Upper lobe of left lung (tissue), 6 donors: ENCODE measurements at places on chromosomes 7 and 10. TPM values are rescaled to one million over a fixed set of nuclear protein-coding genes. Genes with fewer than 3 reads are reported as not detected.

Gene TAF6
- total RNA-seq, result 50.6 TPM

GRCh38 chr10:86413046-86413728 lies 46.6 kb upstream of the GRID1 start:
- H3K4me1 ChIP-seq, result peaks cover 22% of the 10 kb centered on the region
- no peaks in the 10 kb centered on the region for H3K36me3 ChIP-seq
- H3K27me3 ChIP-seq, result no peaks in the 10 kb centered on the region
- H3K27ac ChIP-seq, result no peak overlapping the region
- no peak for DNase-seq
- no peak overlapping the region for H3K4me3 ChIP-seq

DNA sequence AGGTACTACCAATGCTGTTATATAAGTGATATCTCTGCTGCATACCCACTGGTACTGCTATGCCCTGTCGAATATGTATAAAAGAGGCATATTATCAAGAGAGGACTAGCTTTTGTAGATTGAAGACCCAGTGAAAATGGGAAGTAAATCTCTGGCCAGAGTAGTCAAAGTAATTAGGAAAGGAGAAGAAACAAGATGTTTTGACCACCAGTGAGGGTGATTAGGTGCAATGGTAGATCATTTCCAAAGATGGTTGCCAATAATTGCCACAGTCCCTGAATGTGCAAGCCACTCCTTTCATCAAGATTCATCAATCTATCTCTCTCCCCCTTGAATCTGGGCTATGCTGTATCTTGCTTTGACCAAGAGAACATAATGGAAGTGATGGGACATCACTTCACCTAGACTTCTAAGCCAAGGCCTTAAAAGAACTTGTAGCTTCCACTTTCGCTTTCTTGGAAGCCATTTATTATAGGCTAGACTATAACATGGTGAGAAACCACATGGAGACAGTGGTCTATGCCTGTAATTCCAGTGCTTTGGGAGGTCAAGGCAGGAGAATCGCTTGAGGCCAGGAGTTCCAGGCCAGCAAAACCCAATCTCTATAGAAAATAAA lies 52.6 kb upstream of the ST8SIA6 start:
- DNase-seq, result no peak
- H3K4me3 ChIP-seq, result no peak overlapping the region
- peaks cover 7% of the 10 kb centered on the region for H3K4me1 ChIP-seq
- H3K27ac ChIP-seq, result no peak overlapping the region
- H3K36me3 ChIP-seq, result no peaks in the 10 kb centered on the region
- no peaks in the 10 kb centered on the region for H3K27me3 ChIP-seq

- H3K4me1 ChIP-seq, result peaks cover 52% of the 10 kb centered on the region
- H3K4me3 ChIP-seq, result peak overlapping the region; percentile 91
- no peaks in the 10 kb centered on the region for H3K36me3 ChIP-seq
- no peak for DNase-seq
- H3K27me3 ChIP-seq, result no peaks in the 10 kb centered on the region
- H3K27ac ChIP-seq, result peak overlapping the region; percentile 98
These were observed 724 bp downstream of the CAPZA2 start for GRCh38 chr7:116862951-116863670.

DNA sequence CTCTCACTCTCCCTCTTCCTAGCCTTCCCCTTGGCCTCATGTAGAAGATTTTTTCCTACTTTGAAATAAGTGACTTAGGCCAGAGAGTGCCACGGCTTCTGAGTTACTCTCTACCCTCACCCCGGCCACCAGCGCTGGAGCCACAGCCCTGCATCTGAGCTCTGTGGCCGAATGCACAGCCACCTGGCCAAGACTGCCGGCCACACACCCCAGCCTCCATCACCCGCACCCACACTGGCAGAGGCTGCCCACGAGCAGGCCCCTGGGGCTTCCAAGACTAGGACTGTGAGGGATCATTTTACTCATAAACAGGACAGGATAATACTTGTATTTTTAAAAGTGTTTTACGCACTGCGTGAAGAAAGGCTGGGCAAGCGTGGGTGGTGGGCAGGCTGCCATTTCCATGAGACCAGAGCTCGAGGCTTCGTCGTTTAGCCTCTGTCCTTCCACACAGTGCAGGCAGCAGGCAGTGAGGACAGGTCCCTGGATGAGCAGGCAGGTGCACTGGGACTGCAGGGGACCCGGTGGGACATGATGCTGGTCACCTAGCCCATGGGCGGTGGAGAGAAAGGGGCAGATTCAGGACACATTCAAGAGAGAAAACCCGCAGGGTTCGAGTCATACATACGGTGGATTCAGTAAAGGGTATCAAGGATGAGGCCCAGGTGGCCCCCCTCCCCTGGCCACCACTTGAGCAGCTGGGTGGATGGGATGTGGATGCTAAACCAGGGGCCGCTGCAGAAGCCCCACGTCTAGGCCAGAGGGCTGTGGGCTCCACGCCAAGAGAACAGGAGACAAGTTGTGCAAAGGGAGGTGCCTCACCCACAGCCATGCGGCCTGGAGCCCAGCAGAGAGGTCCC lies 35.5 kb upstream of the RNF32 start:
- H3K4me1 ChIP-seq, result peaks cover 13% of the 10 kb centered on the region
- H3K27me3 ChIP-seq, result no peaks in the 10 kb centered on the region
- no peak overlapping the region for H3K4me3 ChIP-seq
- peak; percentile 51 for DNase-seq
- H3K36me3 ChIP-seq, result no peaks in the 10 kb centered on the region
- H3K27ac ChIP-seq, result no peak overlapping the region

DNA sequence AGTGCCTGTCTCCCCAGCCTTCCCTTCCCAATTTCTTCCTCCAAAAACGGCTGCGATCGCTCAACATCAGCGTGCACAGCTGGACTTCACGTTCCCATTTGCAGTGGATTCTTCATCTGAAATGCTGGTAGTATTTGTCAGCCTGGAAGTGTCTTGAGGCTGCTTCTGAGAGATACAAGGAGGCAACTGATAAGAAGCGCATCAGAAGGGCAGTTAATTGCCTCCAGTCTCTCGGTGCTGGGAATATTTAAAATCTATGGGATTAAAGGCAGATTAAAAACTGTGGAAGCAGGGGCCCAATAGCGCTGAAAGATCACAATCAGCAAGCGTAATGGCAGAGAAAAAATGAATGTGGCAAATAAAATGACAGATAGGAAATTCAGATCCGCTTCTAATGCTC lies 450.0 kb downstream of the GATA3 start:
- H3K4me3 ChIP-seq, result no peak overlapping the region
- no peaks in the 10 kb centered on the region for H3K27me3 ChIP-seq
- H3K36me3 ChIP-seq, result no peaks in the 10 kb centered on the region
- DNase-seq, result no peak

Gene RARRES2
- 226 TPM for total RNA-seq

Gene CYP3A5
- total RNA-seq, result 25.2 TPM

GRCh38 chr10:1392127-1392526 lies 335.9 kb downstream of the WDR37 start:
- no peaks in the 10 kb centered on the region for H3K27me3 ChIP-seq
- H3K4me3 ChIP-seq, result no peak overlapping the region

DNA sequence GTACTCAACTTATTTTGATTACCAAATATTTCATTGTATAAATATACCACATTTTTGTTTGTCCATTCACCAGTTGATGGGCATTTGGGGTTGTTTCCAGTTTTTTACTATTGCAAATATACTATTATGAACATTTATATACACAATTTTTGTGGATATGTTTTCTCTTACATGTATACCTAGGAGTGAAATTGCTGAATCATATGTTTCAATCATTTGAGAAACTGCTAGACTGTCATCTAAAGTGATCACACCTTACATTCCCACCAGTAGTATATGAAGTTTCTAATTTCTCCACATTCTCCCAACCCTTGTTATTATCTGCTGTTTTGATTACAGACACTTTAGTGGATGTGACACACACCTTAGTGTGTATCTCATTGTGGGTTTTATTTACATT lies 257.9 kb downstream of the ABCA13 start:
- no peak overlapping the region for H3K4me3 ChIP-seq
- H3K4me1 ChIP-seq, result no peaks in the 10 kb centered on the region
- DNase-seq, result no peak
- H3K36me3 ChIP-seq, result no peaks in the 10 kb centered on the region
- H3K27ac ChIP-seq, result no peak overlapping the region
- H3K27me3 ChIP-seq, result no peaks in the 10 kb centered on the region

Gene CFAP43
- 0.69 TPM for total RNA-seq

GRCh38 chr10:112370424-112370819 lies 3.5 kb upstream of the ACSL5 start:
- DNase-seq, result peak; percentile 79
- H3K4me3 ChIP-seq, result no peak overlapping the region
- no peaks in the 10 kb centered on the region for H3K36me3 ChIP-seq
- peak overlapping the region; percentile 81 for H3K27ac ChIP-seq

Gene KDM7A
- total RNA-seq, result 32.5 TPM

Gene RBM28
- total RNA-seq, result 20.1 TPM

GRCh38 chr7:116037401-116037800 lies 6.8 kb upstream of the TFEC start:
- H3K36me3 ChIP-seq, result no peaks in the 10 kb centered on the region
- no peak for DNase-seq
- no peak overlapping the region for H3K27ac ChIP-seq
- no peaks in the 10 kb centered on the region for H3K4me1 ChIP-seq
- H3K27me3 ChIP-seq, result no peaks in the 10 kb centered on the region

DNA sequence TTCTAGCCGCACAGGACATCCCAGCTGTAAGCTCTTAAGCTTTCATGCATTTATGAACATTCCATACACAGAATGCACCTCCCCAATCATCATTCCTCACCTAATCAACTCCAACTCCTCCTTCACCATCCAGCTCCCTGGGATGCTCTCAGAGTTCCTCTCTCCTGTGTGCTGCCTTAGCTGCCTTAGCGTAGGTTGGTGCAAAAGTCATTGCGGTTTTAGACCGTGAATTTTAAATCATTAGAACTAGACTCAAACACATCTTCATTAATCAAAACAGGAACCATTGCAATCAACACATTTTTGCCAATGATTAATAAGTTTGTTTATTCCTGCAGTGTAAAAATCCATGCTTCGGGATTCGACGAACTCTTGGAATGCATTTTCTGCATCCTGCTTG lies 159.9 kb upstream of the CDCA7L start:
- no peak overlapping the region for H3K4me3 ChIP-seq
- no peak for DNase-seq
- H3K4me1 ChIP-seq, result peaks cover 4% of the 10 kb centered on the region
- H3K27ac ChIP-seq, result no peak overlapping the region

DNA sequence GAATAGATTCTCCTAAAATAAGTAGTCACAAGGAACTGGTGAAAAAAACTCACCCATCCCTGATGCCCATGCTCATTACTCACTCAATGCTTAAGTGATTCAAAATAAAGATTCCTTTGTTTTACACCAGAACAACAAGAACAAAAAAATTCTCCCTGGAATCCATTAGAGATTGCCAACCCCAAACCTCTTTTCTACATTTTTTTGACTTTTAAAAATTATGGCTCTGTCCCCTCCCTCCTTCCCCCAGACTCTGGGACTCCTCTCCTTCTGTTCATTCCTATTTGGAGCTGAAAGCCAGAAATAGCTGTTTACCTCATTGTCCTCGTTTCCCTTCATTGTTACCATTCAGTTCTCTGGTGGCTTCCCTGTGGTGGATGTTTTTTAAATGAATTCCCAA lies 63.2 kb upstream of the FHIP2A start:
- H3K27ac ChIP-seq, result no peak overlapping the region
- H3K4me3 ChIP-seq, result no peak overlapping the region
- no peaks in the 10 kb centered on the region for H3K4me1 ChIP-seq
- no peak for DNase-seq

DNA sequence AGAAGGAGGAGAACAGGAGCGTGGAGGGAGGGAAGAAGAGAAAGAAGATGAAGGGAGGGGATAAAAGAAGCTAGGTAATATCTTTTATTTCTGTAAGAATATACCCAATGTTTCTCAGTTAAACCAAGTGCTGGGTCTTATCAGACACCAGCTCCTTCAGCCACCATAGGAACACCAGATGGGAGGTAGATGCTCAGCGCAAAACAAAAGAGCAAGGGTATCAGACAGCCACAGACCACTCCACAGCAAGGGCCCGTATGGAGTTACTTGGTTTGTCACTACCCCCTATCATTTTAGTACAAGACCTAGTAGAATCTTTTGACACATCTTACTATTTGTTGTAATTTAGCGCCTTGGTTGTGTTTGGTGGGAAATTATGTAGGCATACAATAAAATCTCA lies 65.9 kb upstream of the FAM133B start:
- H3K4me1 ChIP-seq, result no peaks in the 10 kb centered on the region
- DNase-seq, result no peak
- H3K4me3 ChIP-seq, result no peak overlapping the region
- H3K36me3 ChIP-seq, result no peaks in the 10 kb centered on the region
- no peak overlapping the region for H3K27ac ChIP-seq

DNA sequence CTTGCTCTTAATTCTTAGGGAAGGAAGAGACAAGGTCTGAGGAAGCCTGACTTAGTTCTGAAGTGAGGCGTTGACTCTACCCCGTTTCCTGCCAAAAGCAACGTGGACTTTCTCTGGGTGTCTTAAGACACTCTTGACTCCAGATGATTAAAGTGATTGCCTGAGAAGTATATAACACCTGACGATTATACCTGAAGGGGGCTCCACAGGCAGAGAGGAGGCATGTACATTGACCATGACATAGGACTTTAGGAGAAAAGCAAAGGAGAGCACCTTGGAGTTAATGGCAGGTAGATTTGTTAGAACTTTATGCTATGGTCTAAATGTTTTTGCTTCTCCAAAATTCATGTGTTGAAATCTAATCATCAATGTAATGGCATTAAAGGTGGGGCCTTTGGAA lies 15.9 kb downstream of the ITGB8 start:
- H3K4me3 ChIP-seq, result no peak overlapping the region
- H3K27me3 ChIP-seq, result no peaks in the 10 kb centered on the region
- H3K4me1 ChIP-seq, result no peaks in the 10 kb centered on the region
- H3K27ac ChIP-seq, result no peak overlapping the region

- no peak overlapping the region for H3K27ac ChIP-seq
- H3K36me3 ChIP-seq, result no peaks in the 10 kb centered on the region
- DNase-seq, result no peak
These were observed 1.8 kb upstream of the MAGI2 start for GRCh38 chr7:79455173-79455790.

Gene SLK
- 38.7 TPM for total RNA-seq

DNA sequence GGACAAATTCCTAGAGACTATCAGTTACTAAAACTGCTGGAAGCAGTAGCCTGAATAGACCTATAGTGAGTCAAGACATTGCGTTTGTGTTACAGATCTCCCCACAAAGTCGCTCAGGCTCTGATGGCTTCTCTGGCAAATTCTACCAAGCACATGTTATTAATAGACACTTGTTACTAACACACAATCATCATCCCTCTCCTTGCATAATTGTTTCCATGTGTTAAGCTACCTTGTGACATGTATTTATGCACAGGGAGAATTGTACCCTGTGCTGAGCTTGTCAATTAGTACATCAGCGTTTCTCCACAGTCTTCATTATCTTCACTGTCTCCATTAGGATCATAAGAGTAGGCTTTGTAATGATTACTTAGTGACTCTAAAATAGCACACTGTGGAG lies 31.2 kb downstream of the DYNC2I1 start:
- peaks cover 14% of the 10 kb centered on the region for H3K36me3 ChIP-seq
- no peak overlapping the region for H3K4me3 ChIP-seq
- no peak for DNase-seq

Gene TMEM236
- 1.0 TPM for total RNA-seq
